NCI-H2081 treated with DMSO at 0.1 percent for 48 hours (cell line): ENCODE measurements at places on chromosomes 4 and X.

- DNase-seq = no peak
Observed at GRCh38 chrX:146754268-146754667, 55.3 kb upstream of the CXorf51B start.

GRCh38 chrX:115268421-115268820, 21.1 kb upstream of the LUZP4 start:
- no peak for DNase-seq

- no peak for DNase-seq
Observed at GRCh38 chr4:11912886-11913285, 484.2 kb upstream of the HS3ST1 start.

DNA sequence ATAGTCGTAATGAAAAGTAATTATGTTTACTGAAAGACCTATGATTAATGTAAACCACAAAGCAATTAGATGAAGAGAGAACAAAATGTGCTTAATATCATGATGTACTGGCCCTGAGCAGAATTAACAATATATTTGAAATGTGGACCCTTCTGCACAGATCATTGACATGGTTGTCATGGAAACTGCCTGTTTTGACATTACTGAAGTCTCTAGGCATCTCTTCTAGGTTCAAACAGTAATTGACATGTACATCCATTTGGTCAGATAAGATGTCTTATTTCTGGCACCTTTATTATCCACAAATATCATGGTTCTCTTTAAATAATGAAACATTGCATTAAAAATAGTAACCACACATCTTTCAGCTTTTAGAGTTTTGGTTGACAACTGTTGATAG, 251.7 kb upstream of the GNPDA2 start:
- DNase-seq = no peak

GRCh38 chrX:132270021-132270420, 50.8 kb upstream of the RAP2C start:
- DNase-seq = no peak

GRCh38 chr4:95979961-95980876, 140.3 kb downstream of the PDHA2 start:
- no peak for DNase-seq

- no peak for DNase-seq
Observed at GRCh38 chr4:138267835-138268234, 25.7 kb upstream of the SLC7A11 start.
